ENCODE measurements at places on chromosomes 6 and 20. TPM values are rescaled to one million over a fixed set of nuclear protein-coding genes. Genes with fewer than 3 reads are reported as not detected.

DNA sequence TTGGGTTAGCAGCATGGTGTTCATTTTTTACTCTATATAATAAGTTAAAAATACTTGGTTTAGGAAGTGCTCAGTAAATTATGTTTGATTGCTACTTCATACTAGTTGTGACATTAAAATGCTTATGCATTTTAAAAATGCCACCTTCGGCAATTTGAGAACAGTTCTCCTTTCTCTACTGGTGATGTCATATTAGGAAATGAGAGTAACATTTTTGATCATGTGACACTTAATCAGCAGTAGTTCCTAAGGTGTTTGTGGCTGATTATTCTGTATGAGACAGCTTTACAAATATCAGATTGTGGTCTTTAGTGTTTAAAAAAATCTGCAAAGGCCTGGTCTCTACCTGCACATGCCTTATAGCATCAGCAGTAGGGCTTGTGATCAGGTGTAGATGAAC, 4.4 kb downstream of the GZF1 start:
- DNase-seq: no peak

DNA sequence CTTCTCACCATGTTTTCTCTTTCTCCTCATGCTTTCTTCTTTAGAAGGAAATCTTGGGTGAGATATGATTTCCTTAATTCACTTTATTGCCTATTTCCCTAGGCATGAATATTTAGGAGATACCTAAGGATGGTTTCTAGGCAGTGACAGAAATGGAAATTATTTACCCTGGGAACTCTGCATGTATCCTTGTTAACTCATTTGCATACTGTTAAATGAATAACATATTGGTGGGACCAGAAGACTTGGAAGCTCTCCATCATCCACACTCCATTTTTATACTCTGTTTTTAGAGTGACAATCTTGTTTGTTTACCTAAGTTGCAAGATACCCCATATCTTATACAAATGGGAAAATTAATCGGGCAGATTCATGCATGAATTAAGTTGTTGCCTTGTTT, 285.7 kb downstream of the RNF144B start:
- no peak for DNase-seq

- no peak for DNase-seq
Measured at GRCh38 chr6:91540902-91541301, 954.0 kb upstream of the MAP3K7 start.

DNA sequence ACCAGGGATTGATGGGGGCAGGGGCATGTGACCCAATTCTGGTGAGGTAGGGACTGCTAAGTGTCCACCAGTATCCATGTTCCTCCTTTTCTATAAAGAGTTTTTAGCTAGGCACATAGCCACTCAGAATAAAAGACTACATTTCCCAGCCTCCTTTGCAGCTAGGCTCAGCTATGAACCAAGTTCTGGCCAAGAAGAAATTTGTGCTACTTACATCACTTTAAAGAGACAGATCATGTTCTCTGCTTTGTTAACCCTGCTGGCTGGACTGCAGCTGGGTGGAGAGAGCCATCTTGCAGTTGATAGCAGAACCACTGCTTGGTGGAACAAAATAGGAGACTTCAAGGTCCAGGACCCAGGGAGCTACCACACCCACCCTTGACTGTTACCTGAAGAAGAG, 5.3 kb upstream of the CCM2L start:
- DNase-seq: no peak

GRCh38 chr6:105326216-105326615, 76.7 kb downstream of the PREP start:
- no peak for DNase-seq

DNA sequence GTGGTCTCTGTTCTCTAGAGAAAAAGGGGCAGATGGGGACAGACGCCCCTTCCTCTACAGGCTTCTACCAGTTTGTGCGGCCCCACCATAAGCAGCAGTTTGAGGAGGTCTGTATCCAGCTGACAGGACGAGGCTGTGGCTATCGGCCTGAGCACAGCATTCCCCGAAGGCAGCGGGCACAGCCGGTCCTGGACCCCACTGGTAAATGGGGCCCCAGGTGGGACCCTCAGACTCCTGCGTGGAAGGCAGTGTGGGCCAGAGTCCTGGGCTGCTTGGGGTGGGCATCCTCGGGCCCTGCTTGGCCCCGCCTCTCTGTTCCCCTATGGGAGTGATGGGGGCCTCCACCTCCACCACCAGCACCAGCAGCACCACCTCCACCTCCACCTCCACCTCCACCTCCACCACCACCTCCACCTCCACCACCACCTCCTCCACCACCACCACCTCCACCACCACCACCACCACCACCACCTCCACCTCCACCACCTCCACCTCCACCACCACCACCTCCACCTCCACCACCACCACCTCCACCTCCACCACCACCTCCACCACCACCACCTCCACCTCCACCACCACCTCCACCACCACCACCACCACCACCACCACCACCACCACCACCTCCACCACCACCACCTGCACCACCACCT, 3.2 kb upstream of the TNFRSF6B start:
- no peak for DNase-seq

DNA sequence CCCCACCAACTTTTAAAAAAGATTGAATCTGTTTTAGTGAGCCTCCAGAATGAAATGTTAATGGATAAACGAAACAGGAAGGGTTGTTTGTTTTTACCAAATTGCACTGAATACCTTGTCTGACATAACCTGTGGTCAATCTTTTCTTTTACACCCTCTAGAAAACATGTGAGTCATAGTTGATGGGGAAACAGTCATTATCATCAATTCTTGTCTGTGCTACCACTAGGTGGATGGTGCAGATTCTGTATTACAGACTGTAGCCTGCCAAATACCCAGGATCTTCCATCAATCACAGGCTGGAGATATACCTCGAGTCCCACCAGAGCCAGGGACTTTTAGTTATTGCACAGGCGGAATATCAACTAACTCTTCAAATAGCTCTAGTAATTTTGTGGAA, 29.5 kb upstream of the PKIB start:
- DNase-seq: no peak

DNA sequence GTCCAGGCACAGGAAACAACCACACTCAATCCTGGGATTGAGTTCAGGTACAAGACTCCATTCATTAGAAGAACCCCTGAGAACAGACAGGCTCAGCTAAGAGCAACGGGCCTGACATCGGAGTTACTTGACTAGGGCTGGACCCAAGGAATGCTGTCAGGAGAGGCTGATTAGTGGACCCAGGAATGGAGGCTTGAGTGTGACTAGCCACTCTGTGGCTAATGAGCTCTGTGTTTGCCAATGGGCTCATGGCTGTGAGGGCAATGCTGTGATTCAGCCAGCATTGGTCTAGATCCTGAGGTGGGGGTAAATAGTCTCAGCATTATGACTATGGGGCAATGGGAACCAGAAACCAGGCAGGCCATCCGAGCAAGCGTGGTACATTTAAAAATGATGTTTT, 71.8 kb downstream of the RIOK1 start:
- DNase-seq: no peak

DNA sequence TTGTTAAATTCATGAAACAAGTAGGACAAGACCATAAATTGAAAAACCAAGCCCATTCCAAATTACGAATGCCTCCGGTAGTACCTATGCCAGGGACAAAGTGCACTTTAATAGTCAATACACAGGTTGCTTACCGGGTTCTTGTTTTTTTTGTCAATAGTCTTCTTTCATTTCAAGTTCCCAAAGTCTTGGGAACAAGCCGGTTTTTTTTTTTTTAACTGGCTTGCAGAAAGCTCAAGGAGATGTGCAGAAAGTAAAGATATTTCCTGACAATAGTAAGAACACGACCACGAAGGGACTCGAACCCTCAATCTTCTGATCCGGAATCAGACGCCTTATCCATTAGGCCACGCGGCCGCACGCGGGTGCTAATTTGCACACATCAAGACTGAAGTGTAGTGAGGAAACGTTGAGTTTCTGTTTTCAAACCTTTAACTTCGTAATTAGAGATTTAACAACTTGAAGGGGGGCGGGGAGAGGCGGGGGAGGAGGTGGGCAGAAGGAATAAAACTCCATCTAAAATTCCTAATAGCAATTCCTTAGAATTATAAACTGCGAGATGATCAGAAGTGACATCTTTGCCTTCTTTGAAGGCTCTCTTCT, 181.0 kb downstream of the TRIM27 start:
- DNase-seq: no peak

DNA sequence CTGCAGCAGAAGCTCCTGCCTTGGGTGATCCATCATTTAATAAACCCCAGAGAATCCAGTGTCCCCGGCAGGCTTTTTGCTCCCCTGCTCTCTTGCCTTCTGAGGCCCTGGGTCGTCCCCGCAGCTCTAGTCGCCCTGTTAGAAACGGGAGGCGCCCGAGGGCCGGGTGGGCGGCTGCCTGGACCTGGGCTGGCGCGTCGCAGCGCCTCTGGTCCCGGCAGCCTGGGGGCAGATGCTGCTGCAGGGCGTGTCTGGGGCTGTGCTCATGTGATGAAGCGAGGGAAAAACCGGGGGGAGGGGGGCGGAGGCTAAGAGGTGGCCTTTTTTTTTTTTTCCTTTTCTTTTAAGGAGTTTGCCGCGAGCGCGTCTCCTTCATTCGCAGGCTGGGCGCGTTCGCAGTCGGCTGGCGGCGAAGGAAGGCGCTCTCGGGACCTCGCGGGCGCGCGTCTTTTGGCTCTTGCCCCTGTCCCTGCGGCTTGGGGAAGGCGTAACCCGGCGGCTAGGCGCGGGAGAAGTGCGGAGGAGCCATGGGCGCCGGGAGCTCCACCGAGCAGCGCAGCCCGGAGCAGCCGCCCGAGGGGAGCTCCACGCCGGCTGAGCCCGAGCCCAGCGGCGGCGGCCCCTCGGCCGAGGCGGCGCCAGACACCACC, 394 bp downstream of the AKAP12 start:
- peak; percentile 85 for DNase-seq

- no peak for DNase-seq
Measured at GRCh38 chr6:106614166-106614565, 15.1 kb downstream of the RTN4IP1 start.

- no peak for DNase-seq
Measured at GRCh38 chr20:58967652-58968429, 13.2 kb upstream of the NELFCD start.

DNA sequence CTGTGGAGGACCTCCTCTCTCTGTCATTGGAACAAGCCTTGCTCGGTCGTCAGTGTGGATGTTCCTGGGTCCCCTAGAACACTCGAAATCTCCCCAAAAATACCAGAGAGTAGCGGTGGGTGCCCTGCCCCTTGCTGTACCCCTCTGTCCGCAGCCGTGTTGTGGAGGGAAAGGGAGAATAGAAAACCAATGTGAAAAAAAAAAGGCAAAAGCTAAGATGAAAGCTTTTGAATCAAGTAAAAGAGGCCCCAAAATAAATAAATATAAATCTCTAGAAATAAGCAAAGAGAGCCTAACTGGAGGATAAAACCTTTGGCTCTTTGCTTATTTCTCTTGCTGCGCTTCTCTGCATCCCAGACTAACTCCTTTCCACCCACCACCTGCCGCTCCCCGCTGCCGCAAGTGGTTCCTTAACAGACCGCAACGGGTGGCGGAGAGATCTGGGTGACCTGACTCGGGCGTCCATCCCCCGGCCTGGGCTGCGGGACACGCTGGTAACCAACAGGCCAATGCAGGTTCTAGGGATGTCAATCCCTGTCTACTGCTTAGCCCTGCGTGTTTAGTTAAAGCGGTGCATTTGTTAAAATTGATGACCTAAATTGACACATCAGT, 110.0 kb downstream of the GPX5 start:
- no peak for DNase-seq

DNA sequence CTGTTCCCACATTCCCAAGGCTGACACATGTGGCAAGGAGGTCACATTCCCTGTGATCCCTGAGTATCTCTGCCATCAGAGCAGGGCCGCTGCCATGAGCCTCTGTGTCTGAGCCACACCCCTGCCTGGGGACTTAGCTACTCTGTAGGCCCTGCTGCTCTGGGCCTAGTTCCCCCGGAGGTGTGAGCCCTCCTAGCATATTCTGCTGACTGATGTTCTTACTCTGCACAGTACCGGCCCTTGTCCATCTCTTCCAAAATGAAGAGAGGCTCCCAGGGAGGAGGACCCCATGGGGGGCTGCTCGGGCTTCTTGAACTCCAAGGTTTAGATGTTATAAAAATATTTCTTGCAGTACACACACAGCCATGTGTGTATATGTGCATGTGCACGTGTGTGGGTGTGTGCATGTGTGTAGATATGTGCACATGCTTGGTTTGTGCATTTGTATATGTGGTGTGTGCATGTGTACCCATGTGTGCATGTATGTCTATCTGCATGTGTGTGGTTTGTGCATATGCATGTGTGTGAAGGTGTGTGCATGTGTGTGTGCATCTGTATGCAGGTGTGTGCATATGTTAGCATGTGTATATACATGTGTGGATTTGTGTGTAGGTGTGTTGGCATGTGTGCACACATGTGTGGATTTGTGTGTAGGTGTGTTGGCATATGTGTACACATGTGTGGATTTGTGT, 101.2 kb downstream of the ERMARD start:
- no peak for DNase-seq

DNA sequence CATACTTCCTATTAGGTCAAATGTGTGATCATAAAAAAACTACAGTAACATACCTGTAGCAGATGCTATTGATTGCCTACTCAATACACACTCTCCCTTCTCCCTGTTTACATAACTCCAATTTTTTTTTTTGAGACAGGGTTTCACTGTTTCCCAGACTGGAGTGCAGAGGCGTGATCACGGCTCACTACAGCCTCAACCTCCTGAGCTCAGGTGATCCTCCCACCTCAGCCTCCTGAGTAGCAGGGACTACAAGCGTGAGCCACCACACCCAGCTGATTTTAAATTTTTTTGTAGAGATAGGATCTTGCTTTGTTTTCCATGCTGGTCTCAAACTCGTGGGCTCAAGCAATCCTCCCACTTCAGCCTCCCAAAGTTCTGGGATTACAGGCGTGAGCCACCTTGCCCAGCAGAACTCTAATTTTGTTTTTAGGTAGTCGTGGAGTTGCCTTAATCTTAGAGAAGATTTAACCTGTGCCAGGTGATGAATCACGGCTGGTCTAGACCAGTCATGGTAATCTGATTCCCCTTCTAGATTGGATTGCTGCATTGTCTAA, 14.0 kb upstream of the KIF3B start:
- DNase-seq: no peak

DNA sequence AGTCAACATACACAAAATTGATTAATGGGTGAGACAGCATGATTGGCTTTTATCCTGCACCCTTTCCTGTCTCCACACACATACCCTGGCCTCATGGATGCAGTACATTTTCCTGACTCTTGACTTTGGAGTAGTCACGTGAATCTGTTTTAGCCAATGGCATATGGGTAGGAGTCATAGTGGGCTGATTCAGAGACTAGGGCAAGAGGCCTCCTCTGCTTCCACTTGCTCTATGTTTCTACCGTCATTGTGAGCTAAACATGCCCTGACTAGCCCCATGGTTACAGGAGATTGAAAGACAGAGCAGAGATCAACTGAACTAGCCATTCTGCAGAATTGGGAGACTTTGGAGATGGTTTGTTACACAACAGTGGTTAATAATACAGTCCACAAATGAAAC, 850.0 kb downstream of the DHX35 start:
- no peak for DNase-seq

Gene TINAG
- polyA plus RNA-seq: not detected

Gene RPS6KA2
- polyA plus RNA-seq: 40.8 TPM

Gene FOXC1
- polyA plus RNA-seq: 0.93 TPM

Gene FOXA2
- 23.6 TPM for polyA plus RNA-seq

Gene ROMO1
- polyA plus RNA-seq: 52.1 TPM

Gene HLA-DQA1
- 4.9 TPM for polyA plus RNA-seq

Gene HSD17B8
- polyA plus RNA-seq: 21.7 TPM

Gene C20orf96
- polyA plus RNA-seq: 45.2 TPM

Gene ADIG
- not detected for polyA plus RNA-seq

Gene DEFB127
- not detected for polyA plus RNA-seq

Gene ANKEF1
- polyA plus RNA-seq: 8.3 TPM

Measured in right lung (tissue), 10 donors.